ENCODE measurements at places on chromosomes 1 and 21. TPM values are rescaled to one million over a fixed set of nuclear protein-coding genes. Genes with fewer than 3 reads are reported as not detected.

FAAH gene
- 0.29 TPM for polyA plus RNA-seq

CRB1 gene
- not detected for polyA plus RNA-seq

CFH gene
- 9.8 TPM for polyA plus RNA-seq

CHIA gene
- not detected for polyA plus RNA-seq

AGMAT gene
- polyA plus RNA-seq = 0.26 TPM

GREM2 gene
- polyA plus RNA-seq = 15.9 TPM

ALX3 gene
- not detected for polyA plus RNA-seq

KRTAP20-1 gene
- not detected for polyA plus RNA-seq

OR6N1 gene
- polyA plus RNA-seq = not detected

FAM43B gene
- 0.05 TPM for polyA plus RNA-seq

RPAP2 gene
- 3.9 TPM for polyA plus RNA-seq

SIPA1L2 gene
- 7.1 TPM for polyA plus RNA-seq

TPM3 gene
- 438 TPM for polyA plus RNA-seq

CHIT1 gene
- polyA plus RNA-seq = not detected

FOXD3 gene
- polyA plus RNA-seq = not detected

CD1E gene
- not detected for polyA plus RNA-seq

AK4 gene
- 7.7 TPM for polyA plus RNA-seq

CELA2B gene
- not detected for polyA plus RNA-seq

AMPD1 gene
- polyA plus RNA-seq = not detected

AGPAT3 gene
- polyA plus RNA-seq = 36.2 TPM

HRNR gene
- not detected for polyA plus RNA-seq

CYP2J2 gene
- polyA plus RNA-seq = 0.09 TPM

GTF2B gene
- 32.0 TPM for polyA plus RNA-seq

RPE65 gene
- polyA plus RNA-seq = not detected

USP48 gene
- 25.0 TPM for polyA plus RNA-seq

PTPN7 gene
- polyA plus RNA-seq = not detected

All from IMR-90 (cell line).